Bladder microvascular endothelial cell (primary cell): ENCODE measurements at places on chromosomes 2 and 18. TPM values are rescaled to one million over a fixed set of nuclear protein-coding genes. Genes with fewer than 3 reads are reported as not detected.

Gene ACVR1C
- total RNA-seq: under 0.01 TPM in 1 of 2 replicates, not detected in the other

Gene AKAIN1
- not detected in 2 replicates for total RNA-seq

Gene ARHGAP15
- total RNA-seq: 0.19 TPM in 1 of 2 replicates, not detected in the other

Gene SNORC
- total RNA-seq: under 0.01 and 0.63 TPM in 2 replicates

Gene HOXD9
- total RNA-seq: 6.8 and 10.7 TPM in 2 replicates

Gene GBX2
- 1.6 and 2.6 TPM in 2 replicates for total RNA-seq

Gene KLHL30
- under 0.01 TPM in 1 of 2 replicates, not detected in the other for total RNA-seq
